ENCODE measurements at places on chromosomes 4 and X.

DNA sequence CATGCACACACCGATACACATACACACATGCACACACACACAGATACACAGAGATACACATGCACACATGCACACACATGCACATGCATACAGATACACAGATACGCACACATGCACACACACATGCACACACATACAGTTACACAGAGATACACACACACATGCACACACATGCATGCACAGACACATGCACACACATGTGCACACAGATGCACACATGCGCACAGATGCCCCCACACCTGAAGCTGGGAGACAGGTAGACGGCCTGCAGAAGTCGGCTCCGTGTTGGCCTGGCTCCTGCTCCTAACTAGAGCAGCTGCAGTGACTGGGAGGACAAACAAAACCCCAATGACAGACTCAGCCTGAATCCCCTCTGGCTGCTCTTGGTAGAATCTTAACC lies 46.8 kb downstream of the PSAPL1 start:
- DNase-seq, result no peak

DNA sequence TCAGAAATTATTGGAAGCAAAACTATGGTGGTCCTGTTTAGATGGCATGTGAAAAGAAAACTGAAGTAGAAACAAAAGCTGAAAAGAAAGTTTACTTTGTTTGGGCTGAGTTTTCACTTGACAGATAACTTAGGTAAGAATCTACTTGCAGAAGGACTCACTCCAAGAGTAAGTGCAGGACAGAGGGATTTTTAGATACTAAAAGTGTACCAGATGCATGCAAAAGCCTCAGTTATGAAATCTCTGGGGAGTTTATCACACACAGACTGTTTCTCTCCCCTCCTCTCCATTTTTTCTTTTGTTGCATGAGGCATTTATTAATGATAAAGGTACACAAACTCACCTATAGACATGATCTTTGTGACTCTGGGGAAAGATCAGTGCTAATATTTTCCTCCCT lies 127.5 kb upstream of the GIMD1 start:
- DNase-seq, result no peak

GRCh38 chr4:165766976-165767375 lies 106.1 kb upstream of the TLL1 start:
- DNase-seq, result no peak

DNA sequence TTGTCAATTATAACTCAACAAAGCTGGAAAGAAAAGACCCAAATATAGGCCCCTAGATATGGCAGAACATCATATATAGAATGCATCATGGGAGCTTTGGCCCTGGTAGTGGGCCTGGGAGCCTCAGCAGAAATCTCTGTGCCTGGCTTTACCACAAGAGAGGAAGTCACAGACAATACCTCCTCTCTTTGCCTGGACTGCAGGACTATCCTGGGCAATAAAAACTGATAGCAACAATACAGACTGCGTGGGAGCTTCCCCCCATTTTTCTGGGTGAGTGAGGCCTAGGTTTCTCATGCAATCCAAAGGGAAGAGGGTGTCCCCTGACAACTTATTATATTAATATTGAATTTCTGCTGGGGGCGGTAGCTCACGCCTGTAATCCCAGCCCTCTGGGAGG lies 64.0 kb upstream of the NFKB1 start:
- no peak for DNase-seq

DNA sequence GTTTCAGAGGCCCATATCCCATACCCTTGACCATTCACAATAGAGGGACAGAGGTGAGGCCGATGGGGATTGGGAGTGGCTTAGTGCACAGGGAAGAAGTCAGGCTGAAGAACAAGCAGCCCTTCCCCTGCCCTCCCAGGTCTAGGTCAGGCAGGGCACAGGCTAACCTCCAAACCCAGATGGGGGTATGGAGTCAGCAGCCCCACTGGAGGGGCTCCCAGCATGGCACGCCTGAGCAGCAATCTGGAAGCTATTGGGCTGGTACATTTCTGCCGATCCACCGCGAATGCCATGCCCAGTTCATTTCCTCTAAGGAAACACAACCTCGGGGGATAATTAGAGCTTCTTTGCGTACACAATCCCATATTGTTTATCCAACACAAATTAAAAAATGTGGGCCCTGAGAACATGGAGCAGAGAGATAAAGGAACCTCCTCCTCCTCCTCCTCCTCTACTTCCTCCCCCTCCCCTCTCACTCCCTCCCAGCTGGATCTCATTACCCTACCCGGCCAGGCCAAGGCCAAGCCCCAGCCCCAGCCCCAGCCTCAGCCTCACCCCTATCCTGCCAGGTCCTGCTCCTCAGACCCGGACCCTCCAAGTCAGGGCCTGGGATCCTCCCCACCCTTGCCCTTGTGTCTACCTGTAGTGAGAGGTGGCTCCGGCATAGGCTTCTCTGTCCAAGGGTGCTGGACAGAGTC lies 83.0 kb downstream of the PJA1 start:
- DNase-seq, result no peak

- peak; percentile 13 for DNase-seq
These were observed 513 bp downstream of the NHSL2 start for GRCh38 chrX:71910986-71911730.

GRCh38 chr4:159764343-159764952 lies 661.6 kb downstream of the RAPGEF2 start:
- peak; percentile 66 for DNase-seq

DNA sequence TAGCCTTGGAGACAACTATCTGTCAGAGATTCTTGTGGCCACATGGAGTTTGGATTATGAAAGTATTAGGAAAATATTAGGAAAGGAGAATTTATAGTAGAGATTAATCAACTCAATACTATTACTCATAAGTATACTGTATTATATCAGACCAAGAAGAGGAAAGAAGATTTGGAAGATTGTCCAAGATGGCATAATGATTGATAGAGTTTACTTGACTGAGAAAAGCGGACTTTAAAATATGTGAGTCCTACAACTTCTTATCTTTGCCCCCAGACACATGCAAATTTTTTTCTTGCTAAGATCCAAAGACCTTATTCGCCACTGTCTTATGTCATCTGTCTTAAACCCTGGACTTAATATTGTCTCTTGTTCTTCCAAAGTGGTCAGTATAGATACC lies 54.8 kb upstream of the SHISA3 start:
- no peak for DNase-seq

DNA sequence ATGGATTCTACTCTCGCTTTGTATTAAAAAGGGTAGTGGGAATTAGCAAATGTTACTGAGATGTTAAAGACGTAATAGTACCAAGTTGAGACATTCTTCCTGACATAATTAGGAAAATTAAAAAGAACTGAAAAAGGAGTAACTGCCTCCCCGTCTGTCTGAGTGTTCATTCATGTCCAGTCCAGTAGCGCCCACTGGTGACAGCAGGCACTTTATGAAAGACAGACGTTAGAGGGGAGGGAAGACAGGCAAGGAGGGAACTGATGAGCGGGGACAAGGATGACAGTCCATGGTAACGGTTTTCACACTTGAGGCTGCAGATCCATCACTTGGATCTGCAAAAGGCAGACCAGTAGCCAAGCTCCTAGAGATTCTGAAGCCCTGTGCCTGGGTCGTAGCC lies 326.7 kb downstream of the STK32B start:
- peak; percentile 49 for DNase-seq

GRCh38 chrX:16633754-16634153 lies 16.2 kb upstream of the S100G start:
- peak; percentile 45 for DNase-seq

- no peak for DNase-seq
These were observed 40.9 kb downstream of the GATB start for GRCh38 chr4:151719956-151720334.

DNA sequence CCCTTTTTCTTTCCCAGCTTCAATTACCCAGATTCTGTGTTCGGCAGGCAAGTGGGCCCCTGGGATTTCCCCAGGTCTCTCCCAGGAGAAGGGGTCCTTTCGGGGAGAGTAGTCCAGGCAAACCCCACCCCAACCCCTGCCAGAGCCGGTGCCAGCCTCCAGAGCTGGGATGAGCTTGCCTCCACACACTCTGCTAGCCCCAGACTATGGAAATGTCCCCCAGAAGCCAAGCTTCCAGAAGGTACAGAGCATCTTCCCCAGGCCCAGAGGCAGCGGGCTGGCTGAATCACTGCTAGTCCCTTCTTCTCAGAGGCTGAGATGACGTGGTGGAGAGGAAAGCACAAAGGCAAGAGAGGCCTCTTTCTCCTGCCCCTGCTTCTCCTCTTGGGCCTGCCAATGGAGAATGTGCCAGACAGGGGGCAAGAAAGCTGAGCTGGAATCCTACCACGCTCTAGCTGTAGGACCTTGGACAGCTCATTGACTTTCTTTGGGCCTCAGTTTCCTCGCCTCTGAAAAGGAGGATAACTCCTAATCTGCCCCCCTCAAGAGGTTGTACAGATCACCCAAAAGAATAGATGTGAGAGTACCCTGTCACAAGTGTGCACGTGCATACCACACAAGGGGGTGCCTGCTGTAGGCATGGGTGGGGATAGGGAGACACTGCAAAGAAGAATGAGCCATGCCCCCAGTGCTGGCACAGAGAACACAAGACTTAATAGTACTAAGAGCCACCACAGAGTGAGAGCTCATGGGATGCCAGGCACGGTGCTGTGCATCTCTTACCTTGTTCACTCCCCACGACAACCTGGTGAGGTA lies 2.1 kb downstream of the SASH3 start:
- no peak for DNase-seq

DNA sequence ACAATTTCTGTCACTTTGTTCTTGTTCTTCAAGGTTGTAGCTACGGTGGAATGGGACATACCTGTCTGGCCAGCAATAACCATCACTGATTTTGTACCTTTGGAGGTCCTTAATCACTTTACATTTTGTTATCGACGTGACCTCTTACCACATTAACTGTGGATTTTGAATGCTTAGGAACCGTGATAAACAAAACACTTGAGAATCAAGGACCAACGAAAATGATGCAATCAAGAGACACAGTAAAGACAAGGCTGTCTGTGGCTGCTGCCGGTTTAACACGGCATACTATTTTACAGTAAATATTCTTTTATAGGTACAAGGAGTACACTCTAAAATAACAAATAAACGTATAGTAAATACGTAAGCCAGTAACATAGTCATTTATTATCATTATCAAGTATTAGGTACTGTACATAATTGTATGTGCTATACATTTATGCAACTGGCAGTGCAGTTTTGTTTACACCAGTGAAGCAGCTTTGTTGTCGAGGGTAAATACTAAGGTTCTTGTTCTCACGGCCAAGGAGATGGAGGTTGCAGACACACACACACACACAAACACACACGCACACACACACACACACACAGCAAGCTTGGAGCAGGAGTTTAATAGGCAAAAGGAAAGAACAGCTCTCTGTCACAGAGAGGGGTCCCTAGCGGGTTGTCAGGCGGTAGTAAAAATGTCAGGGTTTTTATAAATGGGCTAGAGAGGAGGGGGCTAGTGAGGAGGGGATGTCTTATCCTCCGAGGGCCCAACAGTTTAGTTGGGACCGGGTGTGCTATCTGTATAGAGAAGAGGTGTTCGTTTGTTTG lies 194.7 kb upstream of the CXorf51B start:
- DNase-seq, result no peak

GRCh38 chr4:3668825-3669552 lies 97.2 kb upstream of the ADRA2C start:
- DNase-seq, result no peak

DNA sequence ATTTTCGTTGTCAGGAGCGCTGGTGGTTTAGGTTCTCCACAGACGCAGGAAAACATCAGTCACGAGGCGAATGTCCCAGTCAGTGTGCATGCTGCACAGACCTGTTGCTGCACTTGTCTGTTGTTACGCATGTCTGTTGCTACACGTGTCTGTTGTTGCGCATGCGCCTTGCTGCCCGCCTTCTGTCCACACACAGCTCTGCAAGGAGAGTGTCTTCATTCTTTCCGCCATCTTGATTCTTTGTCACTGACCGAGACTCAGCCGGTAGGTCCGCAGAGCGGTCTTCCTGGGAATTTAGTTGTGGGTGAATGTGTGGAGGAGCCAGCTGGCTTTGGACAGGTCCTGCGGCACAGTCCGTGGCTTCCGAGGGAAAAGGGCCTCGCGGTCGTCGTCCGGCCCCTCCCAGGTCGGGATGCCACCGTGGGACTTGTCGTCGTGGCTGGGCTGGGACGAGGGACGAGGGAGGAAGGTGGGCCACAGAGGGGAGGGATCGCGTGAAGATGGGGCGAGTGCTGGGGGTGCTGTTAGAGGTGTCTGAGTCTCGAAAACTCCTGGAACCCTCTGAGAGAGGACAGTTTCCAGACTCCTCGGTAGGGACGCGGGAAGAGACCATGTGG lies at the start of gene PAGE2B:
TSS of gene PAGE2B (plus strand) at position 180 of the 617 bp plus-strand sequence. CDS start 1,012 bp downstream, outside the sequence.
- DNase-seq, result no peak

GRCh38 chr4:88012647-88013046 lies 5.2 kb downstream of the PKD2 start:
- no peak for DNase-seq

- peak; percentile 62 for DNase-seq
These were observed 155.2 kb downstream of the SMIM20 start for GRCh38 chr4:26069218-26069617.

- no peak for DNase-seq
These were observed 312.1 kb upstream of the GATB start for GRCh38 chr4:152072906-152073305.

DNA sequence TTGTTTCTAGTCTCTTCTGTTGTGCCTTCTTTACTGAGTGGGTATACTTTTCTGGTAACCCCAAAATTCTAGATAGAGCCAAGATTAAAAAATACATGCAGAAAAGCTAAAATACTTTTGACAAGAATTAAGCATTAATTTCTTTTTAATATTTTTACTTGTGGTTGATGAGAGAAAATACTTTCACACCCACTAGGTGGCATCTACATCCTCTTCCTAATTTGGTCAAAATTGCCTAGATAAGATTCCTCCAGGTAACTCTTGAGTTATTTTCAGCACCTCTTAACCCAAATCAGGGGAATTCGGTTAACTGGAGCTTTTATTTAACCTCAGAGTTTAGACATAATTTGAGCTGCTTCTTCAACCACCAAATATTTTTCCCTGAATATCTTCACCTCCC lies 28.4 kb upstream of the COX7B2 start:
- no peak for DNase-seq

GRCh38 chrX:111652719-111653118 lies 28.3 kb upstream of the ALG13 start:
- no peak for DNase-seq

DNA sequence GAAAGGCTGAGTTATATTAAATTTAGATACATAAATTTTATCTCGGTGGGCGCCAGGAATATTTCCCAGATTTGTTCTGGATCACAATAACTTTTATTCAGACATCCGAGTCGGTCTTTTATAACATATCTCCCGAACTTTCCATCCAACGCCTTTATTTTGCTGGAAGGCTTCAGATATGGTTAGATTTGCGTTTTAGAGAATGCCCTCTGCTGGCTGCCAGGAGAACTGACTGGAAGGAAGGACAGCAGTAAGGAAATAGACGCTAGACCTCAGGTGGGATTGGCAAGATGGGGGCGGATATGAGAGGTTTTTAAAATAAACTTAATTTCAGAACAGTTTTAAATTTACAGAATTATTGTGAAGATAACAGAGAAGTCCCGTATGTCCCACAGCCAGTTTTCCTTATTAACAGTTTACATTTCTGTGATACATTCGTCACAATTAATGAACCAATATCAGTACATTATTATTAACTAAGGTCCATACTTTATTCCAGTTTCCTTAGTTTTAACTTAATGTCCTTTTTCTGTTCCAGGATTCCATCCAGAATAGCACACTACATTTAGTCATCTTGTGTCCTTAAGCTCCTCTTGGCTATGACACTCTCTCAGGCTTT lies 4.6 kb upstream of the KANTR start:
- DNase-seq, result peak; percentile 72

GRCh38 chr4:23861897-23862296 lies 27.9 kb downstream of the PPARGC1A start:
- no peak for DNase-seq

- no peak for DNase-seq
These were observed 20.4 kb downstream of the FLNA start for GRCh38 chrX:154354013-154354412.

All from ELR (cell line).